ENCODE measurements at places on chromosomes 4 and X.

- no peak for ATAC-seq
Measured at GRCh38 chr4:138609943-138610350, 367.8 kb upstream of the SLC7A11 start.

GRCh38 chr4:115841871-115842270 lies 728.5 kb upstream of the NDST4 start:
- no peak for ATAC-seq

- no peak for ATAC-seq
Measured at GRCh38 chrX:155048977-155049619, 21.8 kb downstream of the CMC4 start.

DNA sequence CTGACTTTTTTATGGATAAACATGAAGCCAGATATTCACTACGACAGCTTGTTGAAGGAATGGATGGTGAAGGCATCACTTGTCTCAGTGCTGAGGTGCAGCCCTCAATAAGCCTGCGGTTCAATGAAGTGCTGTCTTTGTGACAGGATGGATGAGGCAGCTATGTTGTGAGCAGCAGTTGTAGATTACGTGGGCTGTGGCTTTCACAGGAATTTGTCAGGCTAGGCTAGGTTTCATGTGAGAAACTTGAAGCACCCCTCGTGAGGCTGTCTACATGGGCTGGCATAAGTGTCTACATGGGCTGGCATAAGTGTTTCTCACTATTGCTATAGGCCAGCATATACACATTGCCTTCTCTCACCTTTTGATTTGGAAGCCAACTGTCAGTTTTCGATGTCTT lies 1050.0 kb downstream of the ADGRL3 start:
- no peak for ATAC-seq

DNA sequence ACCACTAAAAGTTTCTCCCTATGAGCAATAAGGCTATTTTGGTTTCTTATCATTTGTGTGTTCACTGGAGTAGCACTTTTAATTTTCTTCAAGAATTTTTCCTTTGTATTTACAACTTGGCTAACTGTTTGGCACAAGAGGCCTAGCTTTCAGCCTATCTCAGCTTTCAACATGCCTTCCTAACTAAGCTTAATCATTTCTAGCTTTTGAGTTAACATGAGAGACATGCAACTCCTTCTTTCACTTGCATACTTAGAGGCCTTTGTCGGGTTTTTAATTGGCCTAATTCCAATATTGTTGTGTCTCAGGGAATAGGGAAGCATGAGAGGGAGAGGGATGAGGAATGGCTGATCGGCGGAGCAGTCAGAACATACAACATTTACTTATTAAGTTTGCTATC lies 349.8 kb downstream of the OPHN1 start:
- no peak for ATAC-seq

DNA sequence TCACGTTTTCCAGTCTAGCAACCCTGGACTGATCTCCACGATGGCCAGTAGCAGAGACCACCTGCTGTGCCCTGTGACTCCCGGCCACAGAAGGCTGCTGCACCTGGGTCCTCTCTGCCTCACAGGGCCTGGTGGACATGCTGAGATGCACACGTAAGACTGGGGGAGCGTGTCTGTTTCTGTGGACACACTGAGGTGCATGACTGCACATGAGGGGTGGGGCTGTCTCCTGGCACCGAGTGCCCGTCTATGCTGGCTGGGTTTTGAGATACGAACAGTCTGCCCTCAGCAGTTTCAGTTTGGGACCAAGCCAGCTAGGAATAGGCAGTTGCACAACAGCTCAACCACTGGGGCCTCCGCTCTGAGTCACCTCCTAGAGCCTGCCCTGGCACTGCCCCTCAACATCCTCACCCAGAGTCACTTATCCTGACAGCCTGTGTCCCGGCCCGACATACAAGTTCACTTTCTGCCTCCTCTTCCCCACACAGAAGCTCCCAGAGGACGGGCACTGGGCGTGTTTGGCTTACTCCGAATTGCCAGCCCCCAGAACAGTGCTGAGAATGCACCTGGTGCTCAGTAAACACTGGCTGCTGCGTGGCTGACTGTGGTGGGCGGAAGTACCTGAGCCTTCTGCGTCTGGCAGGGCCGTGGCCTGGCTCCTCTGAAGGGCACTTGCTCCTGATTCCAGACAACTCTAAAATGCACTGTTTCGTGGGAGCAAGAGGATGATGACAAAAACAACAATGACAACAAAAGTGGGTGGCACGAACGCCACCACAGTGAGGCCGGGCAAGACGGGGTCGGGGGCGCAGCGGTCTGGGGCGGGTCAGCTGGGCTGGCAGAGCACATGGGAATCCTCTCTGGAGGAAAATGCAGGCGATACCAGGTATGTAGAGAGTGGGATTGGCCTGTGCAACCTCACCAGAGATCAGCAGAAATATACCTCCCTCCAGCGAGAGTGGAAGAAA lies 30.9 kb downstream of the RNF212 start:
- peak; percentile 70 for ATAC-seq

DNA sequence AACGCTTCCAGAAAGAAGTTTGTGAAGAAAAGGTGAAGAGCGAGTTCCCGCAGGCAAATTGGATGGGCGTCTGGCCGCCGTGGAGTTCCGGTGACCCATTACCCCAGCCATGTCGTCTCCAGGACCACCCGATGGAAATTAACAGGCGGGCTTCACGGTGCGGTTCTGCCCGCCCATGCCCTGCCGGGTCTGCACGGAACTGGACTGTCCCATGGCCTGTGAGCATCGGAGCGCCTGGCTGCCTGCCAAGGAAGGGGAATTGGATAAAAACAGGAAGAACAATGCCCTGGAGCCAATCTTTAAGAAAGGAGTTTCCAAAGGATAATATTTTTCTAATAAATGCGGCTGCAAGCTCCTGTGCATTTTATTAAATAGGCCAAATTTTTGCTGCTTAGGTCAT lies 319.8 kb upstream of the SLC7A11 start:
- ATAC-seq = no peak

GRCh38 chr4:36675436-36675835 lies 394.0 kb downstream of the DTHD1 start:
- no peak for ATAC-seq

- ATAC-seq = no peak
Measured at GRCh38 chrX:75131973-75132627, 24.0 kb downstream of the ABCB7 start.

DNA sequence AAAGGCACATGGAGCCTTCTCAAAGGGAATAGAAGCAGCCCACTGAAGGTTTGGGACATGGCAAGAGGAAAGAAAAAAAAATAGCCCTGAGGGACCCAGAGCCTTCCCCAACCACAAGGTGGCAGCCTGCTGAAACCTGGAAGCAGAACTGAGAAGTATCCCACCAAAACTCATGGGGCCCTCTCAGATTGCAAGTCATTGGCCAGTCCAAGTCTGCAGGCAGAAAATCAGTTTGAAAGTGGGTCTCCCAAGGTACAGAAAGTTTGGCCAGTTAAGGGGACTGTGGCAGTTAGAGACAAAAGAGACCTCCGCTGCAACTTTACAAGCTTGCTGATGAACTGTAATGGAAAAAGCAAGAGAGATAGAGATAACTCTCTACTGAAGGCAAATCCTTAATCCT lies 155.8 kb downstream of the ANTXR2 start:
- ATAC-seq = peak; percentile 31

GRCh38 chrX:19064175-19064574 lies 58.1 kb downstream of the ADGRG2 start:
- ATAC-seq = no peak
